Fibroblast of upper back skin (primary cell): ENCODE measurements at places on chromosomes 5 and 9.
A peak's percentile ranks its signal among the peaks of the same experiment; 100 is the strongest.

- DNase-seq, result no peak
Measured at GRCh38 chr5:1476181-1476966, 31.1 kb upstream of the SLC6A3 start.

DNA sequence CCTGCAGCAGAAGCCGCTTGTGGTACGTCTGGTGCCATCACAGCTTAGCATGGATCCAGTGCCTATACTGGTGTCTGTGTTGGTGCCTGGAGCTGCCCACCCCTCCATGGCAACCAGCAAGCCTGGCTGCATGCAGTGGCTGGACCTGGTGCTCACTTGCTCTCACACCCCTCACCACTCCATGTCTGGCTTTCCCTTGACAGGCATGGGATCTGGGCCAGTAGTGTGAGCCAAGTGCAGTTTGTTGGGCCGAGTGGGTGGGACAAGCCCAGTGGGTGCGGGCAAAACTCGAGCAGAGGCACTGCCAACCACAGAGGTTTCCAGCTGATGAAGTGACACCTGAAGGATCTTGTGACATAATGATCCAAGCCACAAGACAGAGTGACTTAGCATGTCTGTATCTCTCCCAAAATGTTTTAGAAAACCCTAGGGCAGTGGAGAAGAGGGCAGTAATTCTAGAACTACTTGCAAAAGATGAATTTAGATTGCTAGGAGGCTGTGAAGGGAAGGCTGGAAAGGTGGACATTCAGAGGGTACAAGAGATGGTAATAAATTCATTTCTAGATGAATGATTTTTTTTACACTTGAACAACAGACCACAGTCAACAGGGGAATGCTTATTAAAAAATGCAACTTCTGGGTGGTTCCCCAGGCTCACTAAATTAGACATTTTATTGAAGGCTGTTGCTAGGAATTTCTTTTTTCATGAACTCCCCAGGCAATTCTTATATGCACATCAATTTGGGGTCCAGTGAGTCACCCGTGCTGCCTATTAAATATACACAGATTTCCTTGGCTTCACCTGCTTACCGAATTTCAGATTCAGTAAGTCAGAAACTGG, 660.3 kb downstream of the TLR4 start:
- DNase-seq, result peak; percentile 19

DNA sequence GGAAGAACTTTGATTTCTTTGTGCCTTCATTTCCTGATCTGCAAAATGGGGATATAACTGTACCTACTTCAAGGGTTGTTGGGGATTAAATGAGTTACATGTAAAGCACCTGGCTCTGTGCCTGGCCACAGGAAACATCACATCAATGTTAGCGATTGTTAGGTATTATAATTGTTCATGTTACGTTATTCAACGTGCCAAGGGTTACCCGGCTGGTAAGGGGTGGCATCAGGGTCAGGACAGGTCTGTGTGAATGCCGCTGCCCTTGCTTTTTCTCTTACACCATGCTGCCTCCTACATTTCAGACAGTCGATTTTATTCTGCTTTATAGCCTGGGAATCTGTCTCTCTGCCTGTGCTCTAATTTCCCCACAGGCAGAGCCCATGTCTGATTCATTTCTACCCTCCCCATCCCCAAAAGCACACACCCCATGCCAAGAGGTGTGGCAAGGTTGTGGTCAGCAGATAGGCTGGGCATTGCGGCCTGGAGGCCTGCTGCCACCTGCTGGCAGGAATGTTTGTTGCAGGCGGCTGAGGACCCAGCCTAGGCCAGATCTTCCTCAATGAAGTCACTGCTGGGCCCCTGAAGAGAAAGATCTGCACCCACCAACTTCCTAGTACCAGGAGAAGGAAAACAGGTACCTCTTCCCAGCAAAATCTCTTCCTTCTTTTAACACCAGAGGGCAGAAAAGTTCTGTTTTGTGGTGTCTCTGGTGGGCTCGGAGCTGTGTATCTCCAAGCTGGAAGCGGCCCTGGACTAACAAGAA, 5.3 kb downstream of the ANKS6 start:
- peak; percentile 95 for DNase-seq

- no peak for DNase-seq
Measured at GRCh38 chr5:115109356-115109755, 60.4 kb downstream of the TRIM36 start.

DNA sequence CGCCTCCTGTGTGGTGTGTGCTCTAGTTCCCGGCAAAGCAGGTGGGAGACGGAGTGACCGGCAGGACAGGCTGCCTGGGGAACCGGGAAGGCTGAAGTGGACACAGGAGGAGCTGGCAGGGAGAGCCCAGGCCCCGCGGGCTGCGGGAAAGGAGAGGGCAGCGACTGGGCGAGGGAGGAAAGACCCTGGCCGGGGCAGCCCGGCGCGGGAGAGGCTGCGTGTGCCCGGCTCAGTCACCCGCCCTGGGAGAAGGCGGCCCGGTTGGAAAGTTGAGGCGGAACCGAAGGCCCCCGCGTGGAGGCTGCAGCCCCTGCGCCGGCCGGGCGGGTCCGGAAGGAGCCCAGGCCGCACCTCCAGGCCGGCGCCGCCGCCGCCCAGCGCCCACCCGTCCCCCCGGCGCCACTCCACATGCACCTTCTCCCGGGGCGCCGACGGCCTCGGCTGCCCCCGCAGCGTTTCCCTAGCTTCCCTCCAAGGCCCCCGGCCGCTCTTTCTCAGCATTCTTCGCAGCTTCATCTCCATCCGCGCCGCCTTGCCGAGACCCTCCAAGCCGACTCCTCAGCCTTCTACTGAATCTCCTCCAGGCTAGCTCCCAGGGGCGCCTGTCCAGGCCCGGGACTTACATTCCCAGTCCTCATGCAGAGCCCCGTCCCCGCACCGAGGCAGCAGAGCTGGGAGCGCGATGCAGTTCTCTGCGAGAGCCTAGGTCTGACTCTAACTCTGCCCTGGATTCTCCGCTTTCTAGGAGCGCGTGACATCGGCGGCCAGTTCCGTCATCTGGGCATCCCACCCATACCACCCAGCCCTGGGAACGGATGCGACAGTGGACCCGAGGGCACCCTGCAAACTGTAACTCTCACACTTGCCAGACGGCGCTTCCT, 152.0 kb downstream of the ERCC6L2 start:
- DNase-seq, result no peak
